ENCODE measurements at places on chromosomes 3 and 15. TPM values are rescaled to one million over a fixed set of nuclear protein-coding genes. Genes with fewer than 3 reads are reported as not detected.

GRCh38 chr15:40957581-40958051 is 4.3 kb downstream of the CHAC1 start:
- DNase-seq: no peak

- peak; percentile 64 for DNase-seq
Measured at GRCh38 chr3:193780810-193781478, 187.9 kb downstream of the OPA1 start.

GRCh38 chr3:169477790-169478189 is 185.7 kb downstream of the MECOM start:
- DNase-seq: no peak

DNA sequence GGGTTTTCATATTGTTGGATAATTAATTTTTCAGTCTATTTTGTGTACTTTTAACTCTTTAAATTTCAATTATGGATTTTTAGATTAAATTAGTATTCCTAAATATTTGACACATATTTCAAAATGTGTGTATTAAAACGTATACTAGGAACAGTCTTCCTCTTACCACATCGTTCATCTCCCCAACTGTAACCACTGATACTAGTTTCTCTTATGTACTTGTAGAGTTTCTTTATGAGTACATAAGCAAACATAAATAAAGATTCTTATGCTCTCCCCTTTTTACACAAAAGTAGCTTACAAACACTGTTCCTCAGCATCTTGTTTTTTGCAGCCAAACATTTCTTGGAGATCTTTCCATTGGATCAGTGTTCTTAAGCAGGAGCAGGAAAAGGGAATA is 45.9 kb downstream of the CMSS1 start:
- no peak for DNase-seq

- DNase-seq: peak; percentile 3
Measured at GRCh38 chr3:121661376-121661775, 673 bp upstream of the HCLS1 start.

DNA sequence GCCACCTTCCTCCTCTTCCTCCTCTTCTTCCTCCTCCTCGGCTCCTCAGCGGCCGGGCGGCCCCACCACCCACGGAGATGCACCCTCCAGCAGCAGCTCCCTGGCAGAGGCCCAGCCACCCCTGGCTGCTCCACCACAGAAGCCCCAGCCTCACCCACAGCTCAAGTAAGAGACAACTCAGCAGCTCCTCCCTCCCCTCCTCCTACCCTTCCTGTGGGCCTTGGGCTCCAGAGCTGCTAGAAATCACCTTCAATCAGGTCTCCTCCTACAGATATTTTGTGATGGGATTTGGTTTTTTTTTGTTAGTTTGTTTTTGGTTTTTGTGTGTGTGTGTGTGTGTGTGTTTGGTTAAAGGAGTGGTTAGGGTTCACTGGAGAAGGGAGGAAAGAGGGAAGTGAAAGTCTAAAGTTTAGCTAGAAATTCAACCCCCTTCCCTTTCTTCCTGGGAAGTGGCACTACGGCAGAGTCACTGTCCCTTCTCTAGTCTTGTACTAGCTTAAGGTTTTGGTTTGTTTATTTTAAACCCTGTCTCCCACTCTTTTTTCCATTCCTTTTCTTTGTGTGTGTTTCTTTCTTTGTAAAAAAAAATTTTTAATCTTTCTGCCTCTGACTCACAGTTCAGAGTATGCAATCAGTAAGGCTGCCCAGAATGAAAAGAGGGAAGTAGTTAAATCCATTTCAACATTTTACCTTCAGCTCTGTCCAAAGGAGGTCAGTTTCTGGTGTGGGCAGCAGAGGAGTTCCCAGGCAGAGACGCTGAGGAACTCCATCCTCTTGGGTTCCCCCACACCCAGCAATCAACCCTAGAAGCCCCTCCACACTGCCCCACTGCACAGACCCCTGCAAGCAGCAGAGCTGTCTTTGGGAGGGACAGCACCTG is 29.0 kb upstream of the TIMP4 start:
- DNase-seq: peak; percentile 51

DNA sequence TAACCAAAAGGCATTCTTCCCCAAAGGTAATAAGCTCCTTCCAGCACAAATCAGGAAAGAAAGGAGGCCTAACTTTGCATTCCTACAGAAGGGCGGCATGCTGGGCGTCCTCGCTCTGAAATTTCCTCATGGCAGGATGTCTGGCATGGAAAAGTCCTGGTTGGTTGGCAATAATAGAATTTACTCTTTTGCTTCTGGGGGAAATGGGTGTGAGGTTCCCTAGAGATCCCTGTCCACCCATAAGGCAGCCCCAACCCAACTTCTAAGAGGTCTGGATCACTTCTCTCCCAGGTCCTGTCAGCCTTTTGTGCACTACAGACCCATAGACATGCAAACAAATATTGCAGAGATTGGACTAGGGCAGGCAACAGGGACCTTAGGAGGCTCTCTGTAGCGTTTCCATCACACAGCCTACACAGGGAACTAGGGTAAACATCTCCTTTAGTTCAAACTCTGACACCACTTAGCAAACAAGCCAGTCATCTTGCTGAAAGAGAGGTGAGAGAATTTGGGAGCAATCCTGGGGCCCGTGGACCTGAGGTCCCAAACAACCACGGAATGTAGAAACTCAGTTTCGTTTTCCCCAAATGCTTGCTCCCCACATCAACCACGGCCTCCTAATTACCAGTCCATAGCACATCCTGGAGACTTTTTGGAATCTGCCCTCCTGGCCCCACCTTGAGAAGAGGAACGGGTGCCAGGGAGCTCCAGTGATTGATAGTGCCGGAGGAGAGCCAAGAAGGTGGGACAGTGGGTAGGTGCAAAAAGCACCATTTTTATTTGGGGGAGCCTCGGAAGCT is 2.1 kb downstream of the ZIC4 start:
- DNase-seq: no peak

DNA sequence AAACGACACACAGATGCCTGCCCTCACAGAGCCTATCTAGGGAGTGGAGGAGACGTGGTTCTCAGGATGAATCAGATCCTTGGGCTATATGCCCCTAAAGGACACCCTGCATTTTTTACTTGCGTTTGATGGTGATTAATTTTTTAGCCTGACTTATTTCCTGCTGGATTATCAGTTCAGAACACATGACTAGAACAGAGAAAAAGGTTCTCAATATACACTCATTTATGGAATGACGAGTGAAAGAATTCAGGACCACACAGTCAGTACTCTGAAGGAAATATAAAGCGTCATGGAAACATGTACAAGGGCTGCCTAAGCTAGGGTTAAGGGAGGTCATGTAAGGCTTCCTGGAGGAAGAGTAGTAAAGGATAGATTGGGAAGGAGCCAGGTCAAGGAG is 121.8 kb downstream of the SSR3 start:
- no peak for DNase-seq

- DNase-seq: no peak
Measured at GRCh38 chr15:60681353-60681752, 202.4 kb upstream of the ICE2 start.

- no peak for DNase-seq
Measured at GRCh38 chr3:71786551-71786950, 1.6 kb upstream of the PROK2 start.

- no peak for DNase-seq
Measured at GRCh38 chr3:187085021-187085666, 54.2 kb downstream of the RPL39L start.

DNA sequence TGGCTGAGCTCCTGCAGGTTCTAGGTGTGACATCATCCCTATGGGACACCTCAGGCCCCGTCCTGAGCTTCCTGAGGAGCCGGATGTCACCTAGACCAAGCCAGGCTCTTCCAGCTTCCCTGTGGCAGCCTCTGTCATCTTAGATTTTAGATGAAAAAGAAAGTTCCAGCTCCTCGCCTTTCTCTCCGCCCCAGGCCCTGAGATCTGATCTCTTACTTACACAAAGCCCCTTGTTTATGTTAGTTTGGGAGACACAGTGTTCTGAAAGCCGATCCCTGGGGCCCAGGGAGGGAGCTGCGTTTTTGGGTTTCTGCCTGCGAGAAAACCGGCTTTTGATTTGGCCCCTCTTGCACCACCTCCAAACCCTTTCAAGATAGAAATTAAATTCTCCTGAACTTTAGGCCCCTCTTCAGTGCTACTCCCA is 40.2 kb upstream of the FAM107A start:
- DNase-seq: no peak

GRCh38 chr15:92009162-92009561 is 155.7 kb downstream of the SLCO3A1 start:
- no peak for DNase-seq

- peak; percentile 32 for DNase-seq
Measured at GRCh38 chr3:155753038-155753639, 8.3 kb upstream of the PLCH1 start.

DNA sequence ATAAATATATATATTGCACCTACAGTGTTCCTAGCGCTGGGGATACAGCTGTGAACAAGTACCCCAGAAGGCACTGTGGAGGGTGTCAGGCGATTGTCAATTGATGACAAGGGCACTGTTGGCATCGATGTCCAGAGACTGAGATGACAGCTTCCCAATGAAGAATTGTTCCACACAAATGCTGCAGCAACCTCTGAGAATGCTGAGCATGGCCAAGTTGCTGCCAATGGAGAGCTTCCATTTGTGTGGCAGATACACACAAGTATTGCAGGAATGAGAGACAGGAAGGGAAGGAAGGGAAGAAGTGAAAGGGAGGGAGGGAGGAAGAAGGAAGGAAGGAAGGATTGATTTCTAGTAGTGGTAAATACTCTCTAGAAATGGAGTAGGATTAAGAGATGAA is 21.9 kb downstream of the LRTM1 start:
- no peak for DNase-seq

DNA sequence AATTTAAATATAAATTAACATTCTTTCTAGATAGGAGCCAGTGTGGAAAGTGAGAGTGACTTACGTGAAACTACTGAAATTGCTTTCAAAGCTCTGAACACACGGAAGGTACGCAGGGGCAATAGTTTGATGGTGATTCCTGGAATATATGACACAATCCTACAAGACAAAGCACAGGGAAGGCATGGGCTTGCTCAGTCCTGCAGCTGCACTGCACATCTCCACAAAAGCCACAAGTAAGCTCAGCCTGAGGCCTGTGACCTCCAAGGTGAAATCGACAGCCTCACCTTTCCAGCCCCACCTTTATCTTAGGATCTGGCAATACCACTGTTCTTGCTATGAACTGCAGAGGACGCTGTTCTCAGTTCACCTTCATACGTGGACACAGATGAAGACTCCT is 109.3 kb upstream of the SCN10A start:
- no peak for DNase-seq

DNA sequence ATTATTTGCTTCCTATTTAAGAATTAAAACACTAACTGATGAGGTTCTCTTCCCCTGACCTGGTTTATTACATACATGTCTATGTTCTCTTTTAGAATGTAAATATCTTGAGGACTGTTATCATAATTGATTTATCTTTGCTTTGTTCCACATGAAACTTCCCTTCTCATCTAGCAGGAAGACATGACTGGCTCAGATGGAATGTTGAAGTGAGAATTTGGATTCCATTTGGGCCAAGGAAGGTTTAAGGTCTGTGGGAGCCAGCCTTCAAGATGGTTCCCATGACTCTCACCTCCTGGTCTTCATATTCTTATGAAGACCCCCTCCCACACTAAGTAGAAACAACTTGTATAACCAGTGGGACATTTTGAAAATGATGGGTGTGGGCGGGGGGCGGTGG is 222.2 kb upstream of the GADL1 start:
- DNase-seq: no peak

DNA sequence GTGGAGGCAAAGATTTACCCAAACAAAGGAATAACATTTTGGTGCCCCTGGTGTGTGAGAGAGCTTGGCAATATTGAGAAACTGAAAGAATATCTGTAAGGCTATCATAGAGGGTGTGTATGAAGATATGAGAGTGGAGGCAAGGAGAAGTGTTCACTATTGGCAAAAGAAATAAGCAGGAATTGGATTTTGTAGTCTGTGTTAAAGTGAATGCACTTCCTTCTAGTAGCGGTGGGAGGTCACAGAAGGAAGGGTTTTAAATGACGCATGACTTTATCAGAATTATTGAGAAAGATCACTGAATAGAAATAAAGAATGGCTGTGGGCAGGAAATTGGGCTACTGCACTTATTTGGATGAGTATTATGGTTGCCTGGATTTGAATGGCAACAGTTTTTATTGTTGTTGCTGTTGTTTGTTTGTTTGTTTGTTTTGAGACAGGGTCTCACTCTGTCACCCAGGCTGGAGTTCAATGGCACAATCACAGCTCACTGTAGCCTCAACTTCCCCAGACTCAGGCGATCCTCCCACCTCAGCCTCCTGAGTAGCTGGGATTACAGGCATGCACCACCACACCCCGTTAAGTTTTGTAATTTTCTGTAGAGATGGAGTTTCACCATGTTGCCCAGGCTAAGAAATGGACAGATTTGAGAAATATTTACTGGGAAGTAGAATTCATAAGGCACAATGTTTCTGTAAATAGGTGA is 16.3 kb downstream of the MME start:
- DNase-seq: no peak

The COL8A1 gene
- total RNA-seq: not detected

The KBTBD12 gene
- 0.27 TPM for total RNA-seq

The KBTBD13 gene
- not detected for total RNA-seq

The CDC25A gene
- total RNA-seq: 5.9 TPM

The NME9 gene
- 1.1 TPM for total RNA-seq

The SPG11 gene
- total RNA-seq: 73.8 TPM

Measured in hematopoietic multipotent progenitor cell (in vitro differentiated cells).